ENCODE measurements at places on chromosomes 5 and 9.

DNA sequence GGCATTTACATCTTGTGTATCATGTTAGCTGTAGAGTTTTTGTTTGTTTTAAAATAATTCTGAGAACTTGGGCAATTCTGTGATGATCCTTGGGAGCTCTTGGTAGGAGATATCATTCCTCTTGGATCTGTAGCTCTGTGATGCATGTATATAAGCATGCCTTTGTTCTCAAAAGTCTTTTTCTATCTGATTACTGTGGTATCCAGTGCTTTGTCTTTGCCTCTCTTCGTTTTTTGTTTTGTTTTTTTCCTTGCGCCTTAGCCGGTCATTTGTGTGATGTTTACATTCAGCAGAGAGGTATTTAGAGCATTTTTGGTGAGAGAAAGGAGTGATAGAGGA is 110.0 kb downstream of the PAM start:
- no peak for DNase-seq

- no peak for DNase-seq
Measured at GRCh38 chr9:120524863-120525262, 55.1 kb downstream of the CDK5RAP2 start.

DNA sequence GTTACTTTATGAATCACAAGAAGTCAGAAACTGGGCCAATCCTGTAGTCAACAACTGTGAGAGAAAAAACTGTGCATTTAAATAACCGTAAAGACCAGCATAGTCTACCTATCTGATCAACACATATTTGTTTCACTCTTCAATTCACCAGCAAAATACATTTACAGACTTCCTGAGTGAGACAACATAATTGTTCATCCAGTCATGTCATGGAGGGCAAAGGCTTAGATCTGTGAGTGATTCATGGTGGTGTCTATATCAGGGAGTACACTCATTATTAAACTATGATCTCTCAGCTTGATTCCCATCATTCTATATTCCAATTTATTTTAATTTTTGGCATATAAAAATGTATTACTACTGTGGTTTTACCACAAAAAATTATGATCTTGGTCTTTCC is 694.6 kb downstream of the DNAH5 start:
- DNase-seq = no peak

DNA sequence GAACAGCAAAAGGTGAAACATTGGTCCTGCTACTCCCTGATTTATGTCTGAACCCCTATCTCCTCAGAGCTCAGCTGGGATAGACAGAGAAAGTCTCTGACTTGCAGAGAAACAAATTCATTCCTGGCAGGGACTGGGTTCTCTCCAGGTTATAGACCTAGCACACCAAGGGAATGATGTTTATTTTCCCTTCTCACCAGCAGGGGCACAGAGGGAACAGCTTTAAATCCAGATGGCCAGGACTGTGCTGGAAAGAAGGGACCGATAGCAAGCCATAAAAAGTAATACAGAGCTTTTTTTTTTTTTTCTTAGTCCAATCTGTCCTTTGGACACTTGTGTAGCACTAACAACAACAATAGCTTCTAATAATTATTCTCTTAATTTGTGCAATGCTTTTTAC is 141.1 kb upstream of the C9orf72 start:
- no peak for DNase-seq

GRCh38 chr9:98846879-98847278 is 39.4 kb downstream of the GALNT12 start:
- no peak for DNase-seq

DNA sequence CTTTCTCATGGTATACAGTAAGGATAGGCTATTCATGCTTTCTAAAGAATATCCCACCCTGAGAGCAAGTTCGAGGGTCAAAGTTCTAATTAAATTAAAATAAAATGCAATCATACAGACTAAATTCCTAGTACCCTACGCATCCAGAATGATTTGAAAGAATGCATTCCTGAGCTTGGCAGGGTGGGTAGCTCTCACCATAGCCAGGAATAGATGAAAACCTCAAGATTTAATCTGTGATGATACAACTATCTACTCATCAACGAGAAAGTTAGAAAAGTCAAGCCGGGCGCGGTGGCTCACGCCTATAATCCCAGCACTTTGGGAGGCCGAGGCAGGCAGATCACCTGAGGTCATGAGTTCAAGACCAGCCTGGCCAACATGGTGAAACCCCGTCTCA is 32.3 kb downstream of the SERINC5 start:
- no peak for DNase-seq
